ENCODE measurements at places on chromosomes 1 and 21. TPM values are rescaled to one million over a fixed set of nuclear protein-coding genes. Genes with fewer than 3 reads are reported as not detected.

DNA sequence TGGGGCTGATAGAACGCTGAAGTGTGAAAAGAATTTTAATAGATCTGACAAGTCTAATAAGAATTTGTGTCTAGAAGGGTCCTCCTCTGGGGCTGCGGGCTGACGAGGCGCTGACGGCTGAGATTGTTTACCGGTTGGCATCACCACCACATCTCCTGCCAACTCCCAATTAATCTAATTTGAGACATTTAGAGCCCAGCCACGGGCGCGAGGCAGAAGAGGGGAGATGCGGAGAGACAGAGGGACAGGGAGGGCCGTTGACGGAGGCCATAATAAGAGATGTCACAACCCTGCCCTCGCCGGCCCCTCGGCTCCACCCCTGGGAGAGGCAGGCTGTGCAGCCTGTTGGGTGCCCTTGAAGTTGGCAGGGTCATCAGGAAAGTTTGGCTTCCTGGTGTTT, 109.3 kb downstream of the PAX7 start:
- DNase-seq, result peak; percentile 47

- no peak for DNase-seq
These were observed 8.1 kb downstream of the AKNAD1 start for GRCh38 chr1:108848806-108849205.

BSND gene
- total RNA-seq, result not detected

TRPM2 gene
- 10.0 TPM for total RNA-seq

GRCh38 chr1:226627924-226628611, 79.5 kb downstream of the STUM start:
- peak; percentile 51 for DNase-seq

- DNase-seq, result peak; percentile 16
These were observed 104.9 kb upstream of the SOD1 start for GRCh38 chr21:31554511-31555022.

GRCh38 chr1:208475951-208476845, 232.0 kb upstream of the PLXNA2 start:
- no peak for DNase-seq

RIPPLY3 gene
- not detected for total RNA-seq

IPO13 gene
- total RNA-seq, result 24.9 TPM

GRCh38 chr1:60571811-60572210, 498.2 kb upstream of the C1orf87 start:
- no peak for DNase-seq

GRCh38 chr1:115976921-115977498, 697 bp downstream of the SLC22A15 start:
- DNase-seq, result no peak

DNA sequence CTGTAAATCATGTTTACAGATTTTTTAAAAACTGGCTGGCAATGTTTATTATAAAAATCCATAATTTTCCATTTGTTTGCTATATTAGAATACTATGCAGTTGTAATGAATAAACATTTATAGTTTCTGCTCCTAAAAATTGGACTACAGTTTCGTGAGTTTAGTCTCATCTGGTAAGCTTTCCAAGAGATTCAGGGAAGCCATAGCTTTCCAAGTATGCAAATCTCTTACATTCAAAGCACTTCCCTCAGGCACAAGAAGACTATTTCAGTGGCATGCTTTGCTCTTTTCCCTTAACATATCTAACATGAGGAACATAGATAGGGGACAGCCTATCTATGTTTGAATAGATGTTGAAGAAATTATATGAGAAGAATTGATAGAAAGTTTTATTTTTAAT, 77.2 kb downstream of the ADGRL2 start:
- no peak for DNase-seq

- DNase-seq, result no peak
These were observed 480.4 kb downstream of the PLPP3 start for GRCh38 chr1:56098946-56099345.

DNA sequence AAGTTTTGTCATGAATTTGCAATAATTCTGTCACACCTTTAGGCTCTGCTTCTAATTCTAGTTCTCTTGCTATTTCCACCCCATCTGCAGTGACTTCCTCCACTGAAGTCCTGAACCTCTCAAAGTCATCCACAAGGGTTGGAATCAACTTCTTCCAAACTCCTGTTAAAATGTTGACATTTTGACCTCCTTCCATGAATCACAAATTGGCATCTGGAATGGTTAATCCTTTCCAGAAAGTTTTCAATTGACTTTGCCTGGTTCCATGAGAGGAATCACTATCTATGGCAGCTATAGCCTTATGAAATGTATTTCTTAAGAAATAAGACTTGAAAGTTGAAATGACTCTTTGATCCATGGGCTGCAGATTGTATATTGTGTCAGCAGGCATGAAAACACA, 19.7 kb upstream of the SFT2D2 start:
- no peak for DNase-seq

- no peak for DNase-seq
These were observed 207.5 kb downstream of the BACH1 start for GRCh38 chr21:29506214-29506613.

GRCh38 chr1:59699227-59699847, 115.4 kb upstream of the HOOK1 start:
- no peak for DNase-seq

DNA sequence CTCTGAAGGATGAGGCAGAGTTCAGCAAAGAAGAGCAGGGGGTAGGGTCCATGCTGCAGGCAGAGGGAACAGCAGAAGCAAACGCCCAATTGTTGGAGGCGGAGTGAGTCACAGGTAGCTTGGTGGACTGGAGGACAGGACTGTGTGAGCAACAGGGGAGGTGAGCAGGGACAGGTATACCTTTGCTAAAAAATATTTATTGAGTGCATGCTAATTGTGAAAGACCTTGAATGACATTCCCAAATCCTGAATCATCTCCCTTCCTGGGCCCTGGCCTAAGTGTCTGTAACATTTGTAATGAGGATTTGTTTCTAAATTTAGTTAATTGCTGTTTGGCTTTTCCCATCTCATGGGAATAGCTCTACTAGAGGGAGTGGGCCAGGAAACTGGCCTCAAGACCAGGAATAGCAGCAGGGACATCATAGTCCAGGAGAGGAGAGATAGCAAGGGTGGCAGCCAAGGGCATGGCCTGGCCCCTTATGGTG, 123.7 kb downstream of the FOXD2 start:
- no peak for DNase-seq

GRCh38 chr1:96515430-96515829, 206.2 kb upstream of the PTBP2 start:
- no peak for DNase-seq

TMCC2 gene
- 4.8 TPM for total RNA-seq

LRRC3 gene
- total RNA-seq, result 3.6 TPM

DNA sequence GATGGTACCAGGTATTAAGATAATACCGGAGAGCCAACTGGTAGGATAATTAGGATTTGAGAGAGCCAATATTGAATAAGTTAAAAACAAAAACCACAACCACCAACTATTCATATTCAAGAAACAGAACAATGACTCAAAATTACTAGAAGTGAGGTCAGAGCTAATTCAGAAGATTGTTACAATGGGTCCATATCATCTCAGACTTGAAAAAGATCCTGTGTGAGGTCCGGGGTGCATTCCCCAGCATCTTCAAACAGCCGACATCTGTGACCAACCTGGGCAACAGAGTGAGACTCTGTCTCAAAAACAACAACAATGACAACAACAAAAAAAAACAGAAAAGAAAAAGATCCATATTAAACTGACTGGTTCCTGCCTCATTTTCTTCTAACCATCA, 18.6 kb downstream of the AK2 start:
- DNase-seq, result no peak

- no peak for DNase-seq
These were observed 52.5 kb upstream of the TEKT2 start for GRCh38 chr1:36031441-36031840.

GRCh38 chr1:13667691-13668090, 32.3 kb upstream of the PRDM2 start:
- no peak for DNase-seq

DNA sequence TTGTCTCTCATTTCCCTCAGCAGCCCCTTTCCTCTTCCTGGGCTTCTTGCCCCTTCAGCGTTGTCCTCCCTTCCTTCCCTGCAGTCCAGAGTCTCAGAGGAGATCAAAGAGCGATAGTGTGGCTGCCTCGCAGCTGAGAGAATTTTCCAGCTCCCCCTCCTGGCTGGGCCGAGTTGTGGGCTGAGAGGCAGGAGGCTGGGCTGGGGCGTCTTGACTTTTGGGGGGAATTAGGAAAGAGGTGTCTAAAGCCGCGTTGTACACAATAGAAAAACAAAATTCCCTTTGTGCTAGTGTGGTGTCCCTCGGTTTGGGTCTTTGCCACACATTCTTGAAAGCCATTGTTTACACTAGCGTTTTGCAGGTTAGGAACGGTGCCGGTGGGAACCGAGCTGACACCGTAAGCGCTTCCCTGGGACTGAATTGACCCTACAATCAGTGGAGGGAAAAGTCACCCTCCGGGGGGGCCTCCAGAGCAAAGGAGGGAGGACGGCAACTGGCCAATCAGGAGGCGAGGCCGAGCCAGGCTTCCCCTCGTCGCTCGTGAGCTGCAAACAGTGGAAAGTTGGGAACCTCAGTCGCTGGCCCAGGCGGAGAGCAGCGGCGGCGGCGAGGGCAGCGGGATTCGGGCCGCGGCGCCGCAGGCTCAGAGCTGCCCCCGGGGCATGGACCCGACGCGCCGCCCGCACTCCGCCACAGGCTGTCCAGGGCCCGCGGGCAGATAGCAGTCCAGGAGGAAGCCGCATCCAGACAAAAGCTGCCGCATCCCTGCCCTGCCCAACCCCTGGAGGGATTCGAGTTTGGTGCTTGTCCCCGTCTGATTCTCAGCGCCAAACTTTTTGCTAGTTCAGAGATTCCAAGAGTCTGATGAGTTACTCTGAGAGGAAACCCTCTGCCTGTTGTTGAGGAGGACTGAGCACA, at the start of gene HMCN1:
HMCN1 (plus strand) TSS at position 574 of the 918 bp plus-strand sequence. CDS start 389 bp downstream, outside the sequence.
- DNase-seq, result peak; percentile 78

KLHDC7A gene
- 1.3 TPM for total RNA-seq

SV2A gene
- 1.7 TPM for total RNA-seq

KRTAP21-3 gene
- total RNA-seq, result not detected

RPRD2 gene
- total RNA-seq, result 31.4 TPM

PRAMEF27 gene
- not detected for total RNA-seq

OR2L8 gene
- not detected for total RNA-seq

TMEM81 gene
- total RNA-seq, result 3.5 TPM

FAM72D gene
- 0.43 TPM for total RNA-seq

DNA sequence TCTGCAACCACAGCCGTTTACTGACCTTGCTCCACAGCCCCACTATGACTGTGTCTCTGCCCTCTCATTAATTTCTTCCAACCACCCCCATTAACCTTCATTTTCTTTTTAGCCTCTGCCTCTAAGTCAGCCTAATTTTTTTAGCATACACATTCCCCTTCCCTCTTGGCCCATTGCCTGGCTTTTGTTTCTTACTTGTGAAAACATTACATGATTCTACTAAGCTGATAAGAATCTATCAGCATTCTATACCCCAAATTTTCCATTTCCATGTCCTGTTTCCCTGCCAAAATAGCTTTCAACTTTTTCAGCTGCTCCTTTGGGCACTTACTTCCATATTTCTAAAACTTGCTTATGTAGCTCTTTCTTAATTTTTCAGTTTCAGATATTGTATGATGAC, 79.8 kb downstream of the PCP4 start:
- DNase-seq, result no peak

GRCh38 chr1:56284928-56285327, 294.4 kb downstream of the PLPP3 start:
- DNase-seq, result no peak

ACTL8 gene
- total RNA-seq, result not detected

PPIAL4G gene
- 0.20 TPM for total RNA-seq

GRCh38 chr1:167057241-167057688, 32.9 kb downstream of the GPA33 start:
- no peak for DNase-seq

DNA sequence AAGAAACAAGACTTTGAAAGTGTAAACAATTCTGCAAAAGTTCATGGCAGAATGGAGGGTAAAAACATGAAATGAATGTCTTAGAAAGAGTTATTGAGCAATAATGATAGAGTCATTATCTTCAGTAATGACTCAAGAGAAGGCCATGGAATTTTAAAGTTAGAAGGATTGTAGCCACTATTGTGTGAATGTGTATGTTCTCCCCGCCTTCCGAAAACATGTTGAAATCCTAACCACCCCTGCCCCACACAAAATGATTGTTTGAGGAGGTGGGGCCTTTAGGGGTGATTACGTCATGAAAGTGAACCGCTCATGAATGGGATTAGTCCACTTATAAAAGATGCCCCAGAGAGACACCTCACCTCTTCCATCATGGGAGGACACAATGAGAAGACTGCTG, 93.8 kb upstream of the CCDC190 start:
- no peak for DNase-seq

DNA sequence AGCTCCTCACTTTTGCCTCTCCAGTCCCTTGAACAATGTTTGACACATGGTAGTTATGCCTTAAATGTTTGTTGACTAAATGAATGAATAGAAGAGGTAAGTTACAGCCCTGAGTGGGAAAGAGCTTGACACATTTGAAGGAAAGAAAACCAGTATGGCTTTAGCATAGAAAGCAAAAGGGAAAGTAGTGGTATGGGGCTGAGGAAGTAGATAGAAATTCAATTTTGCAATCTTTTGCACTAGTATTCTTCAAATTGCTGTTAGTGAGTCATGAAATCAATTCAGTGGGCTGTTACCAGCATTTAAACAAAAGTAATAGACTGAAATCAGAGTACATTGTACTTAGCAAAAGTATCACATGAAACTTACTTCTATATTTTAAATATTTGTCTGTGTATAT, 21.1 kb downstream of the PLA2G4A start:
- no peak for DNase-seq

Data from upper lobe of right lung (tissue), 1 donor.